Esophagus (tissue), 2 donors: ENCODE measurements at places on chromosomes 16 and 17. TPM values are rescaled to one million over a fixed set of nuclear protein-coding genes. Genes with fewer than 3 reads are reported as not detected.

The CDK5R1 gene
- polyA plus RNA-seq, result 5.6 TPM

The G6PC1 gene
- polyA plus RNA-seq, result not detected

The DNAAF8 gene
- 0.81 TPM for polyA plus RNA-seq

The FBXL16 gene
- polyA plus RNA-seq, result 8.0 TPM

The COG4 gene
- 42.7 TPM for polyA plus RNA-seq

The RANBP10 gene
- polyA plus RNA-seq, result 10.2 TPM

The COG8 gene
- polyA plus RNA-seq, result 12.9 TPM

The SLC13A2 gene
- polyA plus RNA-seq, result not detected

The DHX58 gene
- 8.3 TPM for polyA plus RNA-seq

The NOG gene
- 0.24 TPM for polyA plus RNA-seq

The ANKFY1 gene
- 10.0 TPM for polyA plus RNA-seq

The KRTAP4-5 gene
- polyA plus RNA-seq, result not detected

The HS3ST6 gene
- polyA plus RNA-seq, result 8.0 TPM

The PIK3R6 gene
- polyA plus RNA-seq, result 0.39 TPM

The TNFRSF17 gene
- 0.12 TPM for polyA plus RNA-seq

The NAGS gene
- 1.9 TPM for polyA plus RNA-seq

The GCSH gene
- 14.8 TPM for polyA plus RNA-seq

The PYCARD gene
- 51.7 TPM for polyA plus RNA-seq

The PRCD gene
- 3.0 TPM for polyA plus RNA-seq
